ENCODE measurements at places on chromosomes 12 and 14.

DNA sequence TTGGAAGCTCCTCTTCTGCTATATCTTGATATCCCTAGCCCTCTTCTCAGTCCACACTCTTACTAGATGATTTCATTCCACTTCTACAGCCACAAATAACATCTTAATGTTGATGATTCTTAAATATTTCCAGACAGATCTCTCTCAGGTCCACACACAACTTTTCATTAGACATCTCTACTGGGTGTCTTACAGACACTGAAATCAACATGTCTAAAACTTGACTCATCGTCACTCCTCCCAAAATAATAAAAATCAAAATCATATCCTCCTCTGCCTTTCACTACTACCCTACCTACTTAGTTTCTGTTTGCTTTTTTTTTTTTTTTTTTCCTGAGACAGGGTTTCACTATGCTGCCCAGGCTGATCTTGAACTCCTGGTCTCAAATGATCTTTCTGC is 11.9 kb downstream of the PRDM4 start:
- no peak for DNase-seq

GRCh38 chr14:21204167-21205025 is 48.5 kb upstream of the OR5AU1 start:
- no peak for DNase-seq

DNA sequence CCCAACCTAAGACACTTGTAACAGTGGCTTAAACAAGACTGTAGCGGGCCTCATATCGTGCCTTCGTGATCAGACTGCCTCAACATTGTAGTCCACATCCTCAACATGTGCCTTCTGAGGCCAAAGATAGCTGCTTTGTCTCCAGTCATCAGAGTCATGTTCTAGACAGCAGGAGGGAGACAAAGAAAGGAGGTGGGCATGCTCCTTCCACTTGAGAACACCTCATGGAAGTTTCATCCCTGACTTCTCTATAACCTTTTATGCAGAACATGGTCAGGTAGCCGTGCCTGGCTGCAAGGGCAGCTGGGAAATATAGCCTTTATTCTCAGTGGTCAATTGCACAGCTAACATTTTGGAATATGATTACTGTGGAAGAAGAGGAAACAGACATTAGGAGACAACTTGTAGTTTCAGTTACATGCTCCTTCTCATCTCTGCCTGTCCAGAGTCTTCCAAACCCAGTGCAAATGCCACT is 25.3 kb upstream of the DHRS2 start:
- no peak for DNase-seq

- DNase-seq, result no peak
These were observed 22.8 kb downstream of the FMNL3 start for GRCh38 chr12:49684310-49684854.

DNA sequence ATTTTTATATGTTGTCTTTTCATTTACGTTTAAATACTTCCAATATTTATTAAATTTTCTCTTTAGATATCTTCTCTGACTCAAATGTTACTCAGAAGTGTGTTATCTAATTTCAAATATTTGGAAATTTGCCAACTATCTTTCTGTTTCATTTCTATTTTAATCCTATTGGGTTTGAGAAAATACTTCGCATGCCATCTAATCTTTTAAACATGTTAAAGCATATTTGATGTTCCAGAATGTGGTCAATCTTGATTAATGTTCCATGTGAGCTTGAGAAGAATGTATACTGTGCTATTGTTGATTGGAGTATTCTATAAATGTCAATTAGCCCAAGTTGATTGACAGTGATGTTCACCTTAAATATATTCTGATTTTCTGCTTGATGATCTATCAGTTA is 11.9 kb upstream of the DCN start:
- DNase-seq, result no peak

GRCh38 chr14:47678157-47678556 is 2.8 kb upstream of the MDGA2 start:
- no peak for DNase-seq

- no peak for DNase-seq
These were observed 209.7 kb upstream of the PWP1 start for GRCh38 chr12:107475900-107476299.

GRCh38 chr14:65387628-65388027 is 24.9 kb upstream of the FUT8 start:
- no peak for DNase-seq

DNA sequence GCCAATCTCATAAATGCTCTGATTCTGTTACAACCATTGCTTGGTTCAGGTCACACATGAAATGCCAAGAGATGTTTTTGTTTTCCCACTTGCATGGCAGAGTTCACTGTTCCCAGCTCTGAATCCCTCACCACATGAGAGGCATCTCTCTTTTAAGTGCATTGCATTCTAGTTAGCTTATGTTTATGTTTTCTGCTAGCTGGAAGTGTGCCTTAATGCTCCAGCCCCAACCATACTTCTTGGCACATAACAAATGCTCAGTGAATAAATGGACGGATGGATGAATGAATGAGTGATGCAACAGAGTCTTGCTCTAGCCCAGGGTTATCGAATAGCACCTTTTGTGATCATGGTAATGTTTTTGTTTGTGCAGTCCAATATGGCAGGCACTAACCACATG is 197.3 kb downstream of the PPM1H start:
- DNase-seq, result no peak

GRCh38 chr12:49865782-49866135 is 22.9 kb upstream of the BCDIN3D start:
- DNase-seq, result no peak

DNA sequence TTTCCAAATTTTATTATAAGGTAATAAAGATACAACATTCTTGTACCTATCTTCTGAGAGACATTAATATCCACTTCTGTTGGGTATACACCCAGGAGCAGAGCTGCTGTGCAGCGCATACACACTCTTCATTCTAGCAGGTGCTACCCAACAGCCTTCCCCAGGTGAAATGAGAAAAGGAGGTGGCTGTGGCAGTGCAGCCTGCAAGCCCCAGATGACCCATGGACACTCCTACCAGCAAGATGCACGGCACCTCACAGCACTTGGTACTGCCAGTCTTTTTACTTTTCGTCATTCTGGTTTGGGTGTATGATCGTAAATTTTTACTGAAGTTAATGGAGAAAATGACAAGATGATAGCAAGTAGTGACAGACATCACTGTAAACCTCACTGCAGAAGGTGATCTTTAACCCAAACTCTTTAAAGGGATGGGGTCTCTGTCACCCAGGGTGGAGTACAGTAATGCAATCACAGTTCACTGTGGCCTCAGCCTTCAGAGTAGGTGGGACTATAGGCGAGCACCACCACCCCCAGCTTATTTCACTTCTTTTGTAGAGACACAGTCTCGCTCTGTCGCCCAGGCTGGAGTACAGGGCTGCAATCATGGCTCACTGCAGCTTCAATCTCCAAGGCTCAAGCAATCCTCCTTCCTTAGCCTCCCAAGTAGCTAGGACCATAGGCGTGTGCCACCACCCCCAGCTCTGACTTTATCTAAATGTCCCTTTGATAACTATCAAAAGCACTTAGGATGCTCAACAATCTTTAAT is 26.5 kb downstream of the VPS37B start:
- DNase-seq, result no peak

DNA sequence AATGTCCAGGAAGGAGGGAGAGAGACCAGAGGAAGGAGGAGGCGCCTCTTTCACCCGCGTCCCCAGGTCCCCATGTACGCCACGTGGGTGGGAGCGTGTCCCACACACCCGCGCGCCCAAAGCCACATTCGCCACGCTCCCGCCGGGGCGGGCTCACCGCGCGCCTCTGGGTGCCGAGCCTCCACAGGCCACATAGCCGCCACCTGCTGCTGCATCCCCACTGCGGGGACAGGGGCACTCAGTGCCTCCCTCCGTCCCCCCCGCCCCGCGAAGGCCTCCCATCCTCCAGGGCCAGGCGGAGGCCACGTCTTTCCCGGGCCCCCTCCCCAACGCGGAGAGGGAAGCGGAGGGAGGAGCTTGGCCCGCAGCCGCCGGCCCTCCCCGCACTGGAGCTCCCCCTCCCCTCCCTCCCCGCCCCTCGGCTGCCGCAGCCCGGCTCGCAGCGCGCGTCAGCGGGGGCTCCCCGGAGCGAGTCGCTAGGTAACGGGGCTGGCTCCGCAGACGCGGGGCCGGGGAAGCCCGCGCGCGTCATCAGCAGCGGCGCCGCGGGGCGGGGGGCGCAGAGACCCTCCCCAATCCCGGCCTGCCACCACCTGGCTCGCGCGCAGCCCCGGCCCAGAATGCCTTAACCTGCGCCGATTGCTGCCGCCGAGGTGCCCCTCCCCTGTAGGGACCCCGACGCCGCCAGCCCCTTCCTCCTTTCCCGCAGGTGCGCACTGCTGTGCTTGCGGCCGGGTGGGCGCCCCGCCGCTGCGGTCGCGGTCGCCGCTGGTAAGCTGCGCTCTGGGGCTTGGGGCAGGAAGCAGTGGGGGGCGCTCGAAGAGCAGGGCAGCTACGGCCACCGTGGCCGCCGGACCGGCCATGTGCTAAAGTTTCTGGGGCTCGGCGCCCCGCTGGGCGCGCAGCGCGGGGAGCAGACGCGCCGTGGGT is 536 bp upstream of the TUNAR start:
- no peak for DNase-seq

- DNase-seq, result no peak
These were observed 486.0 kb downstream of the FLRT2 start for GRCh38 chr14:86015941-86016340.

- no peak for DNase-seq
These were observed 6.3 kb upstream of the HOXC4 start for GRCh38 chr12:54047160-54047963.

- no peak for DNase-seq
These were observed 8.6 kb downstream of the FGD6 start for GRCh38 chr12:95208678-95209077.

DNA sequence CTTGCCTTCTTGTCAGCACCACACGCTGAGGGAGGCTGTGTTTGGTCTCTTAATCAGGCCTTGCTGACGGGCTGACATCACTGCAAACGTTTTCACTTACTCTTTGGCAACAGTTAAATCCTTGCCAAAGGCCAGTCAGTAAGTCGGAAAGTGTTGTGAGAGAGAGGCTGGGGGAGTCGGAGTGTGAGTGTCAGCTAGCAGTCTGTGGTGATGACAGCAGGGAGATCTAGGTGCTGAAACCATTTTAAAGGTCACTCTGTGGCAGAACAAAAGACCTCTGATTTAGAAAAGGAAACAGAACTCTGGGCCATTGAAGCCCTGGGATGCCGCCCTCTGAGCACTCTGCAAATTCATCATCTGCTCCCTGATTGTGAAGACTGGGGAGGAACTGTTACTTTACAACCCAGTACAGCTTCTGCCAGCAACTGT is 143.5 kb downstream of the PAX9 start:
- no peak for DNase-seq

DNA sequence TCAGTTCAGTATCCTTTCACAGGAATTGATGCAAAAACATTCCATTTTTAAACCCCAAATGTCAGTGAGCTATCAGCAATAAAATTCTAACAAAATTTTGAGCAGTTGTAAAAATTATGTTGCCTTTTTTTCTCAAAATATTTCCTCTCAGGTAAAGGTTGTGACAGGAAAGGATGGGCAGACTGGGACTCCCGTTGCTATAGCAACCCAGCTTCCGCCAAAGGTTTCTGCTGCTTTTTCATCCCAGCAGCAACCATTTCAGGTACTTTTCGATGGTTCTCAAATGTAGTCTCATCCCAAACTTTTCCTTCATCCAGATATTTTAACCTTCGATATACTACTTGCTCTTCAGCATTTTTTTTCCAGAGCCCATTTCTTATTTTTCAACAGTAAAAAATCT is 13.6 kb downstream of the EP400 start:
- DNase-seq, result no peak

DNA sequence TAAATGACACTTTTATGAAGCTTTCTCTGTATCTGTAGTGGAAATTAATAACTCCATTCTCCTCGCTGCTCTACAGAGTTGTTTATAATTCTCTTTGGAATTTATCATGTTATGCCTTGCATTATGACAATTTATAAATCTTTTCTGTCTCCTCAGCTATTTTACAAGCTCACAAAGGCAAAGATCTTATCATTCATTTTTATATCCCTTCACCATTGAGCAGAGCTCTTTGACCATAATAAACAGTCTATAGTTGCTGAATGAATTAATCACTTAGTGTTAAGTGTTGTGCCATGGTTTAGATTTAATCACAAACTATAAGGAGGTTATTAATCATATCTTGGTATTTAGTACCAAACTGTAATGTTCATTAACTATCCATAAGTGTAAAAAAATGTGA is 126.4 kb downstream of the NAV3 start:
- DNase-seq, result no peak

- DNase-seq, result no peak
These were observed 127.1 kb downstream of the ZFP36L1 start for GRCh38 chr14:68665792-68666204.

DNA sequence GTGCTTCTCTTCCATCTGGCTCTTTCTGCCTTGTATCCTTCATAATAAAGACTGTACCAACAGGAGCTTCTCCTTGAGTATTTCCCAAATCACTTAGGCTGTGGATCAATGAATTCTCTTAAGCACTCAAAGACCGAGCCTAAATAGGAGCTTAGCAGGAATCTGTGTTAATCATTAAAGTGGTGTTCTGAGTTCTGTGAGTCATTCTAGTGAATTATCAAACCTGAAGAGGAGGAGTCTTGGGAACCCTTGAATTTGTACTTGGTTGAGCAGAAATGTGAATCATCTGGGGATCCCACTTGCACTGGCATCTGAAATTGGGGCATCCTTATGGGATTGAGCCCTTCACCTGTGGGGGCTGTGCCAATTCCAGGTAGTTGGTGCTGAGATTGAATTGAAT is 946.2 kb downstream of the BCL11B start:
- DNase-seq, result no peak

- no peak for DNase-seq
These were observed 20.3 kb downstream of the SLC8A3 start for GRCh38 chr14:70168406-70168805.

DNA sequence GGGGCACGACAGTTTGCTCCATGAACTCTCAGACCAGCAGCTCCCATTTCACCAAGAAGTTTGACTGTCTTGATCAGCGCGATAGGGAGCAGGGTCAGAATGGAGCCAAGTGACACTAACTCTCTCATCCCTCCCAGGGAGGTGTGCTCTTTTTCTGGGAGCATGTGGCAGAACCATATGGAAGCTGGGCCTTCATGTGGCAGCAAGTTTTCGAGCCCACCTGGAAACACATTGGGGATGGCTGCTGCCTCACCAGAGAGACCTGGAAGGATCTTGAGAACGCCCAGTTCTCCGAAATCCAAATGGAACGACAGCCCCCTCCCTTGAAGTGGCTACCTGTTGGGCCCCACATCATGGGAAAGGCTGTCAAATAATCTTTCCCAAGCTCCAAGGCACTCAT is 24.0 kb downstream of the ITGA7 start:
- DNase-seq, result no peak

Measured in CD14-positive monocyte (primary cell).